ENCODE measurements at places on chromosomes 16 and 17.
A peak's percentile ranks its signal among the peaks of the same experiment; 100 is the strongest.

DNA sequence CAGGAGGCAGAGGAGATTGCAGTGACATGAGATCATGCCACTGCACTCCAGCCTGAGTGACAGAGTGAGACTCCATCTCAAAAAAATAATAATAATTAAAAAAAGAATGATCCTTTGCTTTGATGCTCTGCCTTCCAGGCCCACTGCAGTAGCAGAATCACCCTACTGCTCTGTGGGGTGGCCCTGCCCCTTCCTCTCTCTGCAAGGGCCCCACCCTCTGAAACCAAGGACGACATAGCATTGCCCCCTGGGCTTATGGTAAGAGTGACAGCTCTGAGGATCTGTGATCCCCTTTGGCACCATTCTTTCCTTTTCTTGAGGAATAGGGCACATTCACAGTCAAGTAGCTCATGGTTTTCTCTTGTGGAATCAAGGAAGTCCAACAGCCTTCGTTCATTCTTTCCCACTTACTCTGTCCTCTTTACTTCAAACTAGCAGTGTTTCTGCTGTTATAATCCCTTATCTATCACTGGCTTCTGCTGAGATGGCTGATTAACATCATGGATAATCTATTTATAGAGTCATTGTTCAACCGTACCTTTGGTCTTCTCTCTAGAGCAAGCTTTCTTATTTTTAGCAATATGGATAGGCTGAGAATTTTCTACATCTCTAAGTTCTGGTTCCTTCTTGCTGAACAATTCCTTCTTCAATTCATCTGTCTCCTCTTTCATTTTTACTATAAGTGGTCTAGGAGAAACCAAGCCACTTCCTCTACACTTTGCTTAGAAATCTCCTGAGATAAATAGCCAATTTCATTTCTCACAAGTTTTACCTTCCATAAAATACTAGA is 14.1 kb downstream of the RAD51C start:
- no peak for DNase-seq

DNA sequence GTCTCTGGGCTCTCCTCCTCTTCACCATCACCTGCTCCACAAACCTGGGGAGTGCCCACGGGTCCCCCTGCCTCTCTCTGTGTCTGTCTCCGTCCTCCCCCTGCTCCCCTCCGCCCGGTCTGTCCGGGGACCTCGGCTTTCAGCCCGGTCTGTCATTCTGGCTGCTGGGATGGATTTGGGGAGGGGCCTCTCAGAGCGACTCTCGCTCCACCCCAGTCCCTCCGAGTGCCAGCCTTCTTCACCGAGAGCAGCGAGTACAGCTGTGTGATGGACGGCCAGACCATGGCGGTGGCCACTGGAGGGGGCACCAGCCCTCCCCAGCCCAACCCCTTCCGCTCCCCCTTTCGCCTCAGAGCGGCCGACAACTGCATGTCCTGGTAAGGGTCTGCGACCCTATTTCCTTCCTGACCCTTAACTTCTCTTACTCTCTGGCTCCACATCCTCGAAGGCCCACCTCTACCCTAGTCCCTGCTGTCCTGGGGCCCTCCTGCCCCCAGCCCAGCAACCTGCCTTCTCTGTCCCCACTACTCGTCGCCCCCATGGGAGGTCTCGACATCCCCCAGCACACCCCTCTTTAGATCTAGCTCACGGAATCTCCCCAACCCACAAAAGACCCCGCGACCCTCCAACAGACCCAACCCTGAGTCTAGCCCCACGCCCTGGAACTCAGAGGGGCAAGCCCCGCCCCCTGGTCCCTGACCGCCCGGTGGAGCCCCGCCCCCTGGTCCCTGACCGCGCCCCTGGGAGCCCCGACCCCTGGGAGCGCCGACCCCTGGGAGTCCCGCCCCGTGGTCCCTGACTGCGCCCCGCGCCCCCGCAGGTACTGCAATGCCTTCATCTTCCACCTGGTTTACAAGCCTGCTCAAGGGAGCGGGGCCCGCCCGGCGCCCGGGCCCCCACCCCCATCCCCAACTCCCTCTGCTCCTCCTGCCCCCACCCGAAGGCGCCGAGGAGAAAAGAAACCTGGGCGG is 5.6 kb upstream of the CXCL16 start:
- DNase-seq: no peak

- DNase-seq: peak; percentile 18
These were observed 46.5 kb upstream of the CPNE2 start for GRCh38 chr16:57045694-57046381.

DNA sequence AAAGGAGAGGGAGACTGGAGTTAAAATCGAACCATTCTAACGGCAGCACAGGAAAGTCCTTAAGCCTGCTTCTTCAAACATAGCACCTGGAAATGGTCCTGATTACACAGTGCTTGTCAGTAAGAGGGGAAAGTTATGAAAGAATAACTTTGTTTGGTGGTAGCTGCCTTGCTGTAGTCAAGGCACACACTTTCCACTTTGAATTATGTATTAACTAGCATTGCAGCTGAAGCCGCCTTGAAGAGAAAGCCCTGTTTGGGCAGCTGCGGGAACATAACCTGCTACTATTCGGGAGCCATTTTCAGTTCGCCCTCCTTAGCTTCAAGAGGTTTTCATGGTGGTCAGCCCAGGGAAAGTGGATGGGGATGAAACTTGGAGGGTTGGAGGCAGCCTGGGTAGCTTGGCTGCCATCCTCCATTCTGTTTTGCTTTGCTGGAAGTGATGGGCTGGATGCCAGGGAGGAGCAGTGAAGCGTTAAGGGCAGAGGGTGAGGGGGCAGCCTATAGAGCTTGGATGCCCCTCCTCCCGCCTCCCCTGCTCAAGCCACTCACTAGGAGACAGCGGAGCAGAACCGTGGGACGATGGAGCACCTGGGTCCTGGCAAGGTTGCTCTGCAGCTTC is 5.3 kb upstream of the HAS3 start:
- DNase-seq: no peak

- DNase-seq: no peak
These were observed 5.3 kb downstream of the PDK2 start for GRCh38 chr17:50100480-50100883.

- DNase-seq: no peak
These were observed 22.8 kb downstream of the IRX5 start for GRCh38 chr16:54953461-54953860.

- peak; percentile 2 for DNase-seq
These were observed 975 bp downstream of the CFAP20 start for GRCh38 chr16:58128181-58128631.

- no peak for DNase-seq
These were observed 1.7 kb downstream of the USP43 start for GRCh38 chr17:9647014-9647413.

- no peak for DNase-seq
These were observed 587 bp downstream of the RNF157 start for GRCh38 chr17:76239538-76240274.

DNA sequence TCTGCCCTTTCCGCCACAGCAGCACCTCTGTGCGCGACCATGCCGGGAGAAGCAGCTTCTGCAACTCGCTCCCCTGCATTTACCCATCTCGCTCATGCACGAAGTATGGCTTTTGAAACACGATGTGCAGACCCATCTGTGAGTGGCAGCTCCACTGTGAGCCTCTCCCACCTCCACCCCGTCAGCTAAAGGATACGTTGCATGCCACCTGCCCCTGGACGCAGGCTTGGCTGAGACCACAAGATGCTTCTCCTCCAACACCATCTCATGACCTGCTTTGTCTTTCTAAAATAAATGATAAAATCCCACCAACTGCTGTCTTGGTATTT is 100.9 kb downstream of the ZNF778 start:
- DNase-seq: no peak

- DNase-seq: peak; percentile 2
These were observed 167.1 kb upstream of the MAF start for GRCh38 chr16:79767421-79768275.

GRCh38 chr17:2076087-2076984 is 21.4 kb downstream of the HIC1 start:
- DNase-seq: no peak

DNA sequence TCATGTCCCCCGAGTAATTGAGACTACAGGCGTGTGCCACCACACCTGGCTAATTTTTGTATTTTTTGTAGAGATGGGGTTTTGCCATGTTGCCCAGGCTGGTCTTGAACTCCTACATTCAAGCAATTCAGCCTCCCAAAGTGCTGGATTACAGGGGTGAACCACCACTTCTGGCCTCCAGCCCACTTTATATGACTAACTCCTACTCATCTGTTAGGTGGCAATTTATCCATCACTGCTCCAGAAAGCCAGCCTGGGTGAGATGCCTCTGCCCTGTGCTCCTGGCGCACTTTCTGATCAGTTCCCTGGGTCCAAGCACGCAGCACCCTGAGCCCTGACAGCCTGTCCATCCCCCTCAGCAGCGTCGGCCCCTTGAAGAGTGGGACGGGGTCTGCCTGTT is 29.4 kb downstream of the ADAM11 start:
- DNase-seq: no peak

- DNase-seq: no peak
These were observed 26.8 kb upstream of the WSCD1 start for GRCh38 chr17:6043405-6043804.

DNA sequence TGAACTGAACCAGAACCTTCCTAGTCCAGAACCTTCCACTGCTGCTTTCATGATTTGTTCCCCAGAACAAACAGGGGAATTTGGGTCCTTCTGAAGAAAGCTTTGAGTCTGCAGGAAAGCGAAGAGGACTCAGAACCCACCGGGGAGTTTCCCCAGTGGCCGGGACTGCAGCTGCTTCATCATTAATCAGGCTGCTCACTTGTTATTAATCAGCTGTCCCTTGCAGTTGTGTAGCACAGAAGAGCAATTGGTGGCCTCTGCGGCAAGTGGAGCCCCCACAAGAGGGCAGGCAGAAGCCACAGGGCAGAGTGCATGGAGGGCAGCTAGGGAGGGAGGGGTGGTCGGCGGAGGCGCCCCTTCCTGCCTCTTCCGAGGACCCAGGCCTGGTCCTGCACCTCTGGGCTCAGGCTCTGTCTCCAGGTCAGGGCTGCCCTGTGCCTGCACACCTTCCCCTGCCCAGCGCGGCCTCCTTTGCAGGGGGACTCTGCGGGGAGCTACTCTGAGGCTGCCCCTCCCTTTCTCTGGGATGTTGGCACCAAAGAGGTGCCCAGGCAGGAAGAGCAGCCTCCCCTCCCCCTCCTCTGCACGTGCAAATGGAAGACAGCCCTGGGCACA is 6.9 kb downstream of the CCL17 start:
- DNase-seq: no peak

DNA sequence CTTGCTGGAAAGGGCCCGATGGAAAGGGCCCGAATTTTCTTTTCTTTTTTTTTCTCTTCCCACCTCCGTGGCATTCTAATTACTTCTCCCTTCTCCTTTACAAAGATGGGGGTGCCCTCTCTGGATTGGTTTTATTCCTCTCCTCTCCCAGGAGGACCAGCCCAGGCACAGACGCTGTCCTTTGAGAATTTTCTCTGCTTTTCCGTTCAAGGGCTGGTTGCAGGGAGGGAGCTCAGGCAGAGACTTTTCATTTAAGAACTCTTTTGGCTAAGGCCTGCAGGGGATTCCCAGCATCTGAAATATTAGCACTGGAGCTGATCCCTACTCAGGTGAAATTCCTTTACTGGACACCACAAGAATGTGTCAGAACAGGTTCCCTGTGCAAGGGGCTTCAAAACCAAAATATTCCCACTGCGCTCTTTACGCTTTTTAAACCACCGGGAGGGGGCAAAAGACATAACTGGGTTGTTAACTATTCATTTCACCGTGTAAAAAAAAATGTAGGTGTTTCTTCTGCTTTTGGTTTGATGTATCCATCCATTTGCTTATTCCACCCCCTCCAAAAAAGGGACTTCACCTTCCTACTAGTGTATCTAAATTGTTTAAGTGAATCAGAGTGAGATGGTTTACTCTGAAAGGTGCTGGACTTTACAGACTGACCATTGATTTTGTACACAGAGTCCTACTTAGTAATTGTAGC is 1.4 kb downstream of the NFAT5 start:
- DNase-seq: peak; percentile 34

DNA sequence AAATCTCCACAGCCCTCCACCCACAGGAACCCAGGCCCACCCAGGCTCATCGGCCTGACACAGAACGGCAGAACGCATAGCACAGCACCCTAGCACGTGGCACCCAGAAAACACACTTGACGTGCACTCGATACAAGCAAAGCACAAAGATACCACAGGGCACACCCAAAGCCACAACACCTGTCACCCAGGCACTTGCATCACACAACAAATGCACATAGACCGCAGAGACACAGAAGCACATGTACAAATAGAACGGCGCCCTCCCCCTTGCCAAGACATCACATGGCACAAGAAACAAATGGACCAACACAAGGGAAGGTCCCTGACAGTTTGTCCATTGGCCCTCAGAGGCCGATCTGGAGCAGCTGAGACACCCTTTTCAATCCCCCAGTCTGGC is 147.7 kb upstream of the WSCD1 start:
- no peak for DNase-seq

DNA sequence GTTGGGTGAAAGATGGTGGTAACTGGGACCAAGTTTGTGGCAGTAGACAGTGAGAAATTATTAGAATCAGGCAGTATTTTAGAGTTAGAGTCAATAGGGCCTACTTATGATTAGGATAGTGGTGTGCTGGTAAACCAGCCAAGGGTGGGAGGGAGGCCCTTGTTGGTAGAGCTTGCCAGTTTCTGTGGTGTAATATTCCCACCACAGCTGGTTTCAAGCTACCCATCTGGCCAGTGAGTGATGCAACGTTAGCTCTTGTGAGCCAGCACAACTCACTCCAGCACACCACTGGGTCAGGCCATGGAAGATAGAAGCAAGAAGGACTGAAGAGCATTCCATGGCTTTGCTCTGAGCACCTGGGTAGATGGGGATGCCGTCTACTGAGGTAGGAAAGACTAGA is 34.9 kb downstream of the GNAO1 start:
- no peak for DNase-seq

DNA sequence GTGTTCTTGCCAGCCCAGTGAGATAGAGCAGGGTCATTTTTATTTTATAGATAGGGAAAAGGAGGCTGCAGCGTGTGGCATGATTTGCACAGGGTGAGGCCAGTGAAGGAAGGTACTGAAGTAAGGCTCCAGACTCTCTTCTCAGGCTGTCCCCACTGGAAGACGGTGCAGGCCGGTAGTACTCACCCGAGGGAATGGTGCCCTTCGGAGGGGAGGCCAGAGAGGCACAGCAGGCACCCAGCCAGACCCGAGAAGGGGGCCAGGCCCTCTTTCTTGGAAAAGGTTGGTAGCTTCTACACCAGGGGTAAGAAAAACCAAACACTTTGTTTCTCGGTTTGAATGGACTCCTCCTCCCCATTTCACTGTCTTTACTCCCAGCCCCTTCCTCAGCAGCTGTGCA is 288 bp downstream of the ANKRD40CL start:
- no peak for DNase-seq

DNA sequence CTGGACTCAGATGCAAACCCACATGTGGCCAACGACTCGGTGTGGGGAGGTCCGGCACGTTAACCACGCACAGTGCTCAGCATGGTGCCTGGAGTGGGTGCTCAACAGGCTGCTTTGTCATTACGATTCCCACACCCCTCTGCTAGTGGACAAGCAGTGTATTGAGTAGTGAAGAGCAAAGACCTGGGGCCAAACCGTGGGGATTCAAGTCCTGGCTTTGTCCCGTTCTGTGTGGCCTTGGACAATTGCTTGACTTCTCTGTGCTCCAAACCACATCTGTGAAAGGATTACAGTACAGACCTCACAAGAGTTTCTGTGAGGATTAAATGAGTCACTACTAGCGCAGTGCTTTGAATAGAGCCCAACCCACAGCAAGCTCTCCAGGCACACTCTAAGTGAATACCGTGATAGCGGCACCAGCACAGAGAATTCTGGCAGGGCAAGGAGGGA is 33.8 kb downstream of the TRPV2 start:
- DNase-seq: no peak

- DNase-seq: no peak
These were observed 9.7 kb upstream of the SNF8 start for GRCh38 chr17:48954300-48954755.
